NCI-H2081 (cell line): ENCODE measurements at places on chromosomes 12 and 14.
A peak's percentile ranks its signal among the peaks of the same experiment; 100 is the strongest.

DNA sequence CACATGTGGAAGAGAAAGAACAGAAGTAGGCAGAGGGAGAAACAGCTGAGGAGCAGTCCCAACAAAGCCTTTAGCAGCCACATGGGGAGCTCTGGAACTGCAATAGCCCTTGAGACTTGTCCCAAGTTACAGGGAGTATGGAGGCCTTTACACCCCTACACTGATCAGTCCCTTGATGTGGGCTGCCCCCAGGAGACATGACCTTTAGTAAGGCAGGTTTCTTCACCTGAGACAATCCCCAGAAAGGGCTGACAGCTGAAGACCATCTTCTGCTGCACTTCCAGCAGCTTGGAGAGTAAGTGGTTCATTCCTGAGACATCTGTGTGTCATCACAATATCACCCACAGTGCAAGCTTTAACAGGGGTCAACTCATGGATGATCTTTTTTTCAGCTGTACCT, 8.6 kb upstream of the SNAPC1 start:
- no peak for DNase-seq

GRCh38 chr12:132550014-132550802, 60.2 kb downstream of the LRCOL1 start:
- DNase-seq: no peak

DNA sequence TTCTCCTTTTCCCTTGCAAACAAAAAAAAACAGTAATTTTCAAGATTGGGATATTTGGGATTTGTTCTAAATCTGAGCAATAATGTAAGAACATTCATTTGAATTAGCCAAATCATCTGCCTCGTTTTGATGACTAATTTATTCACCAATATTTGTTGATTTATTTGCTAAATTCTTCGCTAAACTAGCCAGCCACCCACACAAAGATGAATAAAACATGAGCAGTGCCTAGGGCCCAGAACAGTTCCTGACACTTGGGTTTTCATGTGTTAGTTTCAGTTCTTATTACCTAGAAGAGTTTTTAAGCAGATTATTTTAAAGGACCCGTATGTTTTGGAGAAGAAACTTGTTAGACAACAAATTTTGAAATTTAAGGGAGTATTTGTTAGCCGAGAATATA, 1.4 kb downstream of the ETNK1 start:
- DNase-seq: no peak

DNA sequence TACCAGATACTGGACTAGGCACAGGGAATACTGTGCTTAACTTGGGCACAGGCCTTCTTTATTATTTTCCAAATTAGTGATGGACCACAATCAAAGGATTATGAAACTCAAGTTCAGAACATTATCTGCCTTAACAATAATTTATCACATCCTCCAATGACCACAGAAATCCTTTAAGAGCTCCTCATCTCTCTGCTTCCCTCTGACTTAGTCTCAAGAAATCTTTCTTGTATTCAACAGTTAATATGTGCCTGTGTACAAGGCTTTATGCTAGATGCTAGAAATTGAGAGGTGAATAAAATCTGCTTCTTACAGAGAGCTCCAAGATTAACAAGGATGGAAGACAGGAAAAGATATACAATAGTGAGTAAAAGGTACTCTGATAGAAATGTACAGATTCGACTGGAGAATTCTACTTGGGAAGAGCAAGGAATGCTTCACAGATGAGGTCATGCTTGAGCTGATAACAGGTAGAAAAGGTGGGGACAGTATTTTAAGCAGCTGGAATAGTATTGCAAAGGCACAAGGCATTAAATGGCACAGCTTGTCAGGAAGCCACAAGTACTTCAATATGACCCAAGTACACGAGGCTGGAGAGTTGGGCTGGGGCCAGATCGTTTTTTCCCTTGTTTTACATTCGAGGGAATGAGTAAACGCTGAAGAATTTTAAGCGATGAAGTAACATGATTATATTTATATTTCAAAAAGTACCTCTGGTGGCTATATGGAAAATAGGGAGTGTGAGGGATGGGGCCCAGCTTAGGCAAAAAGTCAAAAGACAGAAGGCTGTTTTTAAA, 55.1 kb upstream of the ARID2 start:
- no peak for DNase-seq

GRCh38 chr12:114668151-114668885, 15.7 kb downstream of the TBX3 start:
- no peak for DNase-seq

DNA sequence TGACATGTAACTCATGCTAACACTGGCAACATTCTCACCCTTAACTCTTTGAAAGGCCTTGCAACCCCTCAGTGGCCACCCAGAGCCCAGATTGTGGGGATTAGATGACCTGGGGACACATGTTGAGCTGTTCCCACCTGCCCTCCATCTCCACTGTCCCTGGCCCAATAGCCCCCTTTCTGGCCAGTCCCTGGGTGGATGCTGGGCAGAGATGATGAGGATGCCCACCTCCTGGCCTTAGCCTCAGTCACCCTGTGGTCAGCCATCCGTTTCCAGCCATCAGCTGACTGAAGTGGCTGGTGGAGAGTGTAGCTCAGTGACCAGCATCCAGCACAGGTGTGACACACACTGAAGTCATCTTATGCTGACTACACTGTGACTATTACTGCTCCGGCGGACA, 4.7 kb downstream of the ANHX start:
- no peak for DNase-seq

DNA sequence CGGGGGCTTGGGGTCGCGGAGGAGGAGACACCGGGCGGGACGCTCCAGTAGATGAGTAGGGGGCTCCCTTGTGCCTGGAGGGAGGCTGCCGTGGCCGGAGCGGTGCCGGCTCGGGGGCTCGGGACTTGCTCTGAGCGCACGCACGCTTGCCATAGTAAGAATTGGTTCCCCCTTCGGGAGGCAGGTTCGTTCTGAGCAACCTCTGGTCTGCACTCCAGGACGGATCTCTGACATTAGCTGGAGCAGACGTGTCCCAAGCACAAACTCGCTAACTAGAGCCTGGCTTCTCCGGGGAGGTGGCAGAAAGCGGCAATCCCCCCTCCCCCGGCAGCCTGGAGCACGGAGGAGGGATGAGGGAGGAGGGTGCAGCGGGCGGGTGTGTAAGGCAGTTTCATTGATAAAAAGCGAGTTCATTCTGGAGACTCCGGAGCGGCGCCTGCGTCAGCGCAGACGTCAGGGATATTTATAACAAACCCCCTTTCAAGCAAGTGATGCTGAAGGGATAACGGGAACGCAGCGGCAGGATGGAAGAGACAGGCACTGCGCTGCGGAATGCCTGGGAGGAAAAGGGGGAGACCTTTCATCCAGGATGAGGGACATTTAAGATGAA, 630 bp downstream of the FOS start:
- peak; percentile 8 for DNase-seq

DNA sequence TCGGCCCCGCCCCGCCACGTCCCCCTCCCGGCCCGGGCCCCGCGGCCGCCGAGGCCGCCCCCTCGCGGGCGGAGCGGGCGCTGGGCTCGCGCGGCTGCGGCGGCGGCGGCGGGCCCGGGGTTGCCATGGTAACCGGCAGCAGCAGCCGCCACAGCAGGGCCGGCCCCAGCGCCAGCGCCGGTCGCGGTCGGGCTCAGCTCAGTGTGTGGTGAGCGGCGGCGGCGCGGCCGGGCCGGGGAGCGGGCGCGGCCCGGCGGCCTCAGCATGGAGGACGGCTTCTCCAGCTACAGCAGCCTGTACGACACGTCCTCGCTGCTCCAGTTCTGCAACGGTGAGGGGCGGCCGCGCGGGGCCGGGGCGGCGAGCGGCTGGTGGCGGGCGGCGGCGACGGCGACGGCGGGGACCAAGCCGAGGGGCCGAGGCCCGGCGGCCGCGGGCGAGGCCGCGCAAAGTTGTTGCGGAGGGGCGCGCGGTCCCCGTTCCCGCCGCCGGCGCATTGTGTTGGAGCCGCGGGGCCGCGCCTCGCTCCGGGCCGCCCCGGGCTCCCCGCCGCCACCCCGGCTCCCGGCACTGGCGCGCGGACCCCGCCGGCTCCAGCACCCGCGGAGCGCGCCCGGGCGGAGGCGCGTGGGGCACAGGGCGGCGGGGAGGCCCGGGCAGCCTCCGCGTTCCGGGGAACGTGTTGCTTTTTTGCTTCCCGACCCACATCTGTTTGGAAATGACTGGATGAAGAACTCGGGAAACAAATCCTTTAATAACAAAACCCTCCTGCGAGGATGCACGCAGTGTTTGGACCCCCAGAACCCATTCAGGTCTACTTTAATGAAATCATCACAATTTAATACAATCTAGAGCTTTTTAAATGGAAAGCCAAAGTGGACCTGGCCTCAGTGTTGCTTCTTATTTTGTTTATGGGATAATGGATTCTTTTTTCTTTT, at the start of gene EML1:
Gene EML1, plus strand, starts transcription at position 201 of the 938 bp plus-strand sequence. Its CDS starts 64 bp downstream, at position 265.
- peak; percentile 84 for DNase-seq

DNA sequence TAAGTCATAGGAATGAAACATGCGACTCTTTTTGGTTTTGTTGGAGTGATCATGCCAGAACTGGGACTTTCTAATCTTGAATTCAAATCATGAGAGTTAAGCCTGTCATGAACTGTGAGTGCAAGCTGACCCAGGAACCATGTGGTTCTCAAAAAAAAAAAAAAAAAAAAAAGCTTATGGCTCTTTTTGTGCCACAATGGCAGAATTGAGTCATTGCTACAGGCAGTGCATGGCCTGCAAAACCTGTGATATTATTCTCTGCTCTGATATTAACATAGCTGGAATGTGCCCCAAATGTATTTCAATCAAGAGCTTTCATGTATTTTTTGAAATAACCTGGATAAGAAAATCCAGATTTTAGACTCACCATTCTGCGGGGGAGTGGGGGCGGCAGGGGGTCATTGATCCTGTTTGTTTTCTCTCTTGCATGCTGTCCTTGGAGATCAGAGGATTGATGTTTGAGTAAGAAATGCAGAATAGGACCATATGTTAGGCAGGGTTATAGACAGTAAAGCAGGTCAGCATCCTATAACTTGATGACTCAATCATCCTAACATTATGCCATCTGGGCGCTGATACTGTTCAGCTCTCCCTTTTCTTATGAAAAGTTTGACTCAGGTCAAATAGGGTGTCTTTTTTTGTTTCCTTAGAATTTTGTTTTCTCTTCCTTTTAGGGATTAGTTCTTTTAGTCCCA, 797.4 kb downstream of the DIO2 start:
- no peak for DNase-seq

DNA sequence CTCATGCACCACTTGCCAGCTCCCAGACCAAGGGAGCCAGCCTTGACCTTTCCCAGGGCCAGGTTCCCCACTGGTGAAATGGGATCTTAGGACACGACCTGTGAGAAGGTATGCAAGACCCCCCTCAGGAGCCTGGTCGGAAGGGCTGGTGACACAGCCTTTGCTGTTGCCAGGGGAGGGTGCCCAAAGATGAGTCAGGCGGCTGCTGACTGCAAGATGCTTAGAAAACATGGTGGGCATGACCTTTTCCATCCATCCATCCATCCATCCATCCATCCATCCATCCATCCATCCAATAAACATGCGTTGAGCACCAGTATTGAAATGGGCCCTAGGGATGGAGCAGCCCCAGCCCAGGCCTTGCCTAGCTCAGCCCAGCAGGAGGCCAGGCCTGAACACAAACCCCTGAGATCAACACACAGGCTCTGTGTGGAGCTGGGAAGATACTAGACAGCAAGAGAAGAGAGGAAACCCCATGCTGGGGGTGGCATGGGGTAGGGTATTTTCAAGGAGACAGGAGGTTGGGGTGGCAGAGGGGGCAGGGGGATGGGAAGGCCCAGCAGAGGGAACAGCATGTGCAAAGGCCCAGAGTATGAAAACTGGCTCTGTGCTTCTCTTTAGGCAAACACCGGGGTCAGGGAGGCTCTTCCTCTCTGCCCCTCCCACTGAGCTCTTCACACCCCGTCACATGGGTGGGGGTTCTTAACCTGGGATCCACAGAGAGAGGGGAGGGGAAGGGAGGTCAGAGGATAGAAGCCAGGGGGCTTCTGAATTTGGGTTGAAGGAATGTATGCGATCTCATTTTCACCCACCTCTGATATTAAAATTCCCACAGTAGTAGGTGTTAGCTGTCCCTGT, 26.2 kb upstream of the YY1 start:
- no peak for DNase-seq
